ENCODE measurements at places on chromosomes 13 and 19.

- DNase-seq, result no peak
Measured at GRCh38 chr13:98297051-98297450, 120.0 kb upstream of the RNF113B start.

DNA sequence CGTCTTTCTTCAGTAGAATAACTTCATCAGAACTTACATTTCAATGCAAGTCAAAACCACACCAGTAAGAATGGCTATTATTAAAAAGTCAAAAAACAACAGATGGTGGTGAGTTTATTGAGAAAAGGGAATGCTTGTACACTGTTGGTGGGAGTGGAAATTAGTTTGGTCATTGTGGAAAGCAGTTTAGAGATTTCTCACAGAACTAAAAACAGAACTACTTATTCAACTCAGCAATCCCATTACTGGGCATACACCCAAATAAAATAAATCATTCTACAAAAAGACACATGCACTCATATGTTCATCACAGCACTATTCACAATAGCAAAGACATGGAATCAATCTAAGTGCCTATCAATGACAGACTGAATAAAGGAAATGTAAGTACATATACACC is 231.2 kb downstream of the NHLRC3 start:
- DNase-seq, result no peak

GRCh38 chr13:95275322-95276036 is 25.8 kb downstream of the ABCC4 start:
- no peak for DNase-seq

DNA sequence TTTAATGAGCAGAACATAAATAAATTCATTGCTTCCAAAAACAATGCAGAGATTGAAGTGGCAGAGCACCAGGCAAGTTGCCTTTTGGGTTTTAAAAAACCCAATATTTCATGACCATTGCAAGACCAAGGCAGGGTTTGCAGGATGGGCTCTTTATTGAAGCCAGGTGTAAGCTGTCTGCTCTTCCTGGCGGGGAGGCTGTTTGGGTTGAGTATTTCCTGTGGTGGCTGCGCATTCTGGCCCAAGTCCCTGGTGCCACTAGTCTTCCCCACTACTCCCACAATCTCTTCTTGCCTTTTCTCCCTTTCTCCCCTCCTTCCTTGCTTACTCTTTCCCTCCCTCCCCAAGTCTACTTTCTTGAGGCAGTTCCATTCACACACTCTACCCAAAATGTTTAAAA is 116.4 kb downstream of the AKAP11 start:
- no peak for DNase-seq

DNA sequence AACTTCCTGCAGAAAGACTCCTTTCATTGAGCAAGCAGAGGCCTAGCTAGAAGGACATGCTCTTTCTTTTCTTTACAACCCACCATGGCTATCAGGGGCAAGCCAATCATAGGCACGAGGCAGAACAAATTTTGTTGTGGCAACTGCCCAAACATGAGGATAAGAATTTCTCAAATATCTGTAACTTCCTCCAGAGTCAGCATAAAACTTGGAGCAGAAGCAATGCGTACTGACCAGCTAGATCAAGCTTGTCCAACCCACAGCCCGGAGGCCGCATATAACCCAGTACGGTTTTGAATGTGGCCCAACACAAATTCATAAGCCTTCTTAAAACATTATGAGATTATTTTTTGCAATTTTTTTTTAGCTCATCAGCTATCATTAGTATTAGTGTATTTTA is 87.0 kb upstream of the SOX21 start:
- DNase-seq, result no peak

- no peak for DNase-seq
Measured at GRCh38 chr19:7899751-7900378, 3.8 kb upstream of the MAP2K7 start.

- DNase-seq, result peak; percentile 3
Measured at GRCh38 chr13:33606692-33607091, 211.3 kb upstream of the RFC3 start.

GRCh38 chr19:10510301-10510802 is 6.9 kb downstream of the S1PR5 start:
- peak; percentile 10 for DNase-seq

GRCh38 chr19:18366021-18366435 is 19.9 kb upstream of the GDF15 start:
- DNase-seq, result peak; percentile 77

- DNase-seq, result peak; percentile 49
Measured at GRCh38 chr19:18282021-18282787, 782 bp upstream of the JUND start.

GRCh38 chr19:7326105-7326877 is 22.4 kb upstream of the ARHGEF18 start:
- DNase-seq, result peak; percentile 32

DNA sequence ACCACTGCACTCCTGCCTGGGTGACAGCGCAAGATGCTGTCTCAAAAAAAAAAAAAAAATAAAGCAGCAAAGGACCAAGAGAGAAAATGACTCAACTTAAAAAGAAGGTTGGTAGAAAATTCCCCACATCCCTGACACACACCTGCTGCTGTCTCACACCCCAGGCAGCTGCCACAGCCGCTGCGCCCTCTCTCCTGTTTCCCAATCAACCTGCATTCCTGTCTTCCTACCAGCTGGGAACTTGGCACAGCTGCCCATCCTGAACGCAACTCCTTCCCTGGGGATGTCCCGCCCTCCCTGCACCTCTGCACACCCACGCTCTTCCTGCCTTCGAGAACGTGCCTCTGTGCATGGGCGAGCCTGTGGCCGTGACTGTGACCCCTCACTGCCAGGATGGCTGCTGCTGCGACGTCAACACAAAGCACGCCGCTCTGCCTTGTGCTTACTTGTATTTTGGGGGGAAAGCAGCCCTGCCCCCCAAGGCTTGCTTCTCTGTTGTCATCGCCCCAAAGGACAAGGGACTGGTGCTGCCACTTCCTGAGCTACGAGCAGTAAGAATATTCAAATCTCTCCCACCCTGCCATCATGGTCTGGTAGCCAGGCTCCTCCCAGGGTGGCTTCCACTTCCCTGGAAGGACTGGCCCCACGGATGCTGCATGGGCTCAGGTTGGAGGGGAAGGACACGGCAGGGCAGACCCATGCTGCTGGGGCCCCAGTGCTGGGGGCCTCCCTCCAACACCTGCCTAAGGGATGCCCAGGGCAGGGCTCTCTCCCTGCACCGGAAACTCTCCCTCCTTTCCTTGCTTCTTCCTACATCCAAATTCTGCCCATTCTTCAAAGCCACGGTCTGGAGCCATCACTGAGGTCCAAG is 20.7 kb downstream of the SH3GL1 start:
- DNase-seq, result no peak

- no peak for DNase-seq
Measured at GRCh38 chr19:30896554-30896953, 452.7 kb downstream of the TSHZ3 start.

DNA sequence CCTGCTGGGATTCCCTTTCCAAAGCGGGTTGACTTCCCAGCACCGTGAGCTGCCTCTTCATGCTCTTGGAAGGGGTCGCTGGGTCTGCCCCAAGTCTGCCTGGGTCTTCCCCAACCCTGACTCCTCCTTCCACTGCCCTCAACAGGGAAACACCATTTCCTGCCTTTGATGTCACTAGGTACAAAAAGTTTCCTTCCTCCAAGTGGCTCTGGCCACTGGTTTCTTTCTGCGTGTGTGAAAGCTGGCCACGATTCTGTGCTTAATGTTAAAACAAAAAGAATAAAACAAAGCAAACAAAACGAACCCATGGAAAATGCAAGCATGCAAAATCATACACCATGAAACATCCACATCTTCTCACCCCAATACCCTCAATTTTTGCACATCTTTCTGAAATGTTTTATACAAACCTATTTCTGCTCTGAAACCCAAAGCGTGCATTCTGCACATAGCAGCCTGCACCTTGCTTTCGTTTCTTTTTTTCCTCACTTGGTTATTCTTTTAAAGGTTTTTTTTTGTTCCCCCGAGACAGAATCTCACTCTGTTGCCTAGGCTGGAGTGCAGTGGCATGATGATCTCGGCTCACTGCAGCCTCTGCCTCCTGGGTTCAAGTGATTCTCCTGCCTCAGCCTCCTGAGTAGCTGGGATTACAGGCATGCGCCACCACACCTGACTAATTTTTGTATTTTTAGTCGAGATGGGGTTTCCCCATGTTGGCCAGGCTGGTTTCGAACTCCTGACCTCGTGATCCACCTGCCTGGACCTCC is 12.5 kb upstream of the TNFSF9 start:
- no peak for DNase-seq

GRCh38 chr19:1768248-1768647 is 14.9 kb downstream of the ONECUT3 start:
- peak; percentile 36 for DNase-seq

DNA sequence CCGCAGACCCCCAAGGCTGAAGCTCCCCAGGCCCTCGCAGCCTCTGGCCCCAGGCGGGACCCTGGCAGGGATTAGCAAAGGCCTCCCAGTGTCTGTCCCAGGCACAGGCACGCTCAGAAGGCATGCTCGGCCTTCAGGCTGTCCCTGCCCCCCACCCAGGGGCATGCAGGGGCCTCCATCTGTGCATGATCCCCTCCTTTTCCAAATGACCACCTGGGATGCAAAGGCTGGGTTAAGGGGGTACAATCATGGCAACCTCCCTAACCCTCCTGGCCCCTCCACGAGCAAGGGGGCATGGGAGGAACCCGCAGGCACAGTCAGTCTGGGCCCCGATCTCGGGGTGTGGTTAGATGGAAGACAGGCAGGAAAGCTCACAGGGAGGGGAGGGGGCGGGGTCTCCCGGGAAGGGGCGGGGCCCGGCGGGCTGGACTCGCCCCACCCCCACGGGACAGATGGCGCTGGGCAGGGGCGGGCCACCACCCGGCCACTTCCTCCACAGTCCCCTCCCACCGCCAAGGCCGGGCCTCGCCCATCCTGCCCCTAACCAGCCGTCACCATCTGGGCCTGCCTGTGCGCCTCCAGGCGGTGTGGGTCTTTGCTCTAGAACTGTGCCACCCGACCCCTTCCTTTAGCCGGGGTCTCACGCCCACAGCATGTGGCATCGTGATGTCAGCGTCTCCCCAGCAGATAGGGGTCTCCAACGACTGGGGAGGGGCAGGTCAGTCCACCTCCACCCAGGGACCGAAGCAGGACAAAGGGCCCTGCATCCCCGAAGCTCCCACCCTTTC is 7.0 kb upstream of the REXO1 start:
- DNase-seq, result peak; percentile 96

GRCh38 chr19:4474514-4475022 is 2.5 kb downstream of the HDGFL2 start:
- DNase-seq, result no peak

GRCh38 chr19:47469363-47469700 is 2.4 kb downstream of the SLC8A2 start:
- no peak for DNase-seq

DNA sequence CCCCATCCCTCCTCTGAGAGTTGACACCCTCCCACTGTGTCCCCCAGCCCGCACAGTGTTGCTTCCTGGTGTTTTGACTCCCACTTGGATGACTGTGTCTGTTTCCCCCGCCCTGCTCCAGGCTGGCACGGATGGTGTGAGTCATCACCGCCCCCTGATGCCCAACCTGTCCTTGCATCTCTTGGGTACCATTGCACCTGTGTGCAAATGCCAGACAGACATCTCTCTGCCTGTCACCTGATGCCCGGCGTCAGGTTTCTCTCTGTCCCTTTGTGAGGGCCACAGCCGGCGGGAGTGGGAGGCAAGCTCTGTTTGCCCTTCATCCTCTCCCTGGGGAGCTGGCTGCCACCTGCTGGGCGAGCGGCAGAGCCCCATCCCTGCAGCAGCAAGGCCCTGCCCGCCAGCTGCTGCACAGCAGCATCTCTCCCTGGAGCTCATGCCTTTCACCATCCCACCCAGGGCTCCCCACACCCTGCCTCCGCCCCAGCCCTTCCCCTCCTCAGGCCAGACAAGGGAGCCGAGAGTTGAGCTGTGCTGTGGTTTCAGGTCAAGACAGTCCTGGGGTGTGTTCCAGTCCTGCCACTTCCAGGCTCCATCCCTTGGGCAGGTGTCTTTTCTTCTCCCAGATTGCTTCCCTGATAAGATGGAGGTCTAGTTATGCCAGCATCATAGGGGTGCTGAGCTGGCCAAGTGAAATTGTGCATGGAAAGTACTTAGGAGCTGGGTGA is 29.7 kb downstream of the NKPD1 start:
- peak; percentile 35 for DNase-seq

GRCh38 chr19:19368087-19368486 is 37.4 kb upstream of the GATAD2A start:
- DNase-seq, result no peak

GRCh38 chr19:18020212-18021085 is 12.5 kb downstream of the ARRDC2 start:
- no peak for DNase-seq

GRCh38 chr19:44729516-44730033 is 18.9 kb upstream of the BCL3 start:
- no peak for DNase-seq

GRCh38 chr13:21889651-21890050 is 218.8 kb downstream of the FGF9 start:
- no peak for DNase-seq

DNA sequence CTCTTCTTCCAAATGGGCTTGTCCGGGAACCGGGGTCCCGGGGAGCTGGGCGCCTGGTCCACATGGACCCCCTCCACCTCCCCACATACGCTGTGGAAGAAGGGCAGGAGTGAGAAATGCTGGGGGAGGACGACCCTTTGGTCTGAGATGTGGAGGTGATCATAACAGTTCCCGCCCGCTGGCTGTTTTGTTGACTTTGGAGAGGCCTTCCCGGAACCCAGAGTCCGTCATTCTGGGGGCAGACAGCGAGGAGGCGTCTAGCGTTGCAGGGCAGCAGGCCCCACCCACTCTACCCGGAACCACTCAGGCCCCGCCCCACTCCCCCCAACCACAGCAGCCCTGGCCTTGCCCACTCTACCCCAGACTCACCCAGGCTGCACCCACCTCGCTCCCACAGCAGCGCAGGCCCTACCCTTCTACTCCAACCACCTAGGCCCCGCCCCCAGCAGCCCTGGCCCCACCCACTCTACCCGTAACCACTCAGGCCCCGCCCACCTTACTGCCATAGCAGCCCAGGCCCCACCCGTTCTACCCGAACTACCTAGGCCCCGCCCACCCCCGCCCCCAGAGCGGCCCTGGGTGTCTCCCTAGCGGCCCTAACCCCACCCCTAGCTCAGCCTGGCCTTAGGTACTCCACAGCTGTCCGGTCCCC is 7.1 kb downstream of the GPR108 start:
- peak; percentile 42 for DNase-seq

DNA sequence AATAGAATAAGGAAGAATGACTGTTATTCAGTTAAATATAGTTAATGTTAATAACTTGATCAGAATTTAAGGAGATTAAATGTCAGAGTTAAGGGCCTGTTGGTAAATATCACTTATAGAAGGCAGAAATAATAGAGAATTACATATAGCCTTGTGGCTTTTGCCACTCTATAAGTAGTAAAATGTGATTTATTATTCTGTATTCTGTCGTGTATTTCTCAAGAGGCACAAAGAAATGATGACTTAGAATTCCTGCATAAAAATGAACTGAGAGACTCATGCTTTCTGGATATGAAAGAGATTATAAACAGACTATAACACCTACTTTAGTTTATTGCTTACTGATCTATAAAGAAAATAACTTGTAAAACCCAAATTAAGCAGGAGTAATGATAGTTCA is 40.1 kb downstream of the GPC6 start:
- DNase-seq, result no peak

DNA sequence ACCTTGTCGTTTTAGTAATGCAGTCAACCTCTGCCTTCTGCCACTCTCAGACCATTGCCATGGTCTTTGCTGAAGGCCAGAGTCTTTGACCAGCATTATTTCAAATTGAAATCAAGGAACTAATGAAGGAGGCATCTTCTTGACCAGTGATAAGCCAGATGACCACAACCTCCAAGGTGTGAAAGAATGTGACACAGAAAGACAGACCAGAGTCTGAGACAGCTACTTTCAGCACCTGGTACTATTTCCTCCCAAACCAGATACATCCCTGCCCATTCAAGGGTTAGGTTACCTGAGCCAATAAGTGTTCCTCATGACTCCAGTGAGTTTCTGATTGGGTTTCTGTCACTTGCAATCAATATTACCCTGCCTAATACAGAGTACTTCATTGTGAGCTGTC is 20.3 kb upstream of the RNASEH2B start:
- DNase-seq, result no peak

Measured in inflammatory macrophage (primary cell).